CD4-positive, alpha-beta T cell treated with Interleukin-12 subunit alpha and Interleukin-12 subunit beta, for 1 hour (primary cell): ENCODE measurements at places on chromosomes 7 and 10.

- no peak for DNase-seq
These were observed 9.0 kb downstream of the PRF1 start for GRCh38 chr10:70593513-70593890.

GRCh38 chr10:85615556-85615955, 751.0 kb downstream of the GRID1 start:
- no peak for DNase-seq

GRCh38 chr7:4607311-4607729, 74.8 kb upstream of the FOXK1 start:
- no peak for DNase-seq

DNA sequence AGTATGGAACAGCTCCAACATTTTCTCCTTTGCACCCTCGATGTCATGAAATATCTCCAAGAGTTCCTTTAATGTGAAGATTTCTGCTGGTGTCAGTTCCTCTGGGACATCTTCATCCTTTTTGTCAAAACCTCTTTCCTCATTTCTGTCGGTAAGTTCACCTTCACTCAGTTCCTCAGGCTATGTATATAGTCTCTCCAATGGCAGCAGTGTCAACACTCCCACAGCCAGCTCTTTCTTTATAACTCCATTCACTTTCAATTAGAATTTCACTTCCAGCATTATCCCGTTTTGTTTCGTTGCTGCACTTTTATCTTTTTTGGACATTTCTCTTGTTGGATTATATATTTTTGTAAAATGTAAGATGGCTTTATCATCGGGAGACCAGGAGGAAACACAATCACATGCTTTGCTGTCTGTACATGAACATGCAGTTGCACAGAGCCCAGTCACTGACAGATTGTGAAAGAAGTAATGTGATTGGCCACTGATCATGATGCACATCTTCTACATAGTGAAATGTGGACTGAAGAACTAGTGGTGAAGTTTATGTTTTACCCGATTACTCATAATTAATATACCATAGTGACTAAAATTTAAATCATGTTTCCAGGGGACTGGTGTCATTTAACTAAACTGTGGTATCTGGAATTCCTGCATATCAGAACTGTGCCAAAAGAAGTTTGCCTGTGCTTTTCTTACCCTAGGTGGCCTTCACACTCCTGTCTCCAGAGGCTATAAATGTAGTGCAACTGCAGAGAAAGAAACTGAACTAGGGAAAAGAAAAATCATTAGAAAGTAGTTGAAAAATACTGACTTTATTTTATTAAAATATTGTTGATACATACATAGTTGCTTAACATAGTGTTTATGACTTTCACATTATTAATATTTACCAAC, 289.6 kb downstream of the PPP1R3A start:
- DNase-seq = no peak

DNA sequence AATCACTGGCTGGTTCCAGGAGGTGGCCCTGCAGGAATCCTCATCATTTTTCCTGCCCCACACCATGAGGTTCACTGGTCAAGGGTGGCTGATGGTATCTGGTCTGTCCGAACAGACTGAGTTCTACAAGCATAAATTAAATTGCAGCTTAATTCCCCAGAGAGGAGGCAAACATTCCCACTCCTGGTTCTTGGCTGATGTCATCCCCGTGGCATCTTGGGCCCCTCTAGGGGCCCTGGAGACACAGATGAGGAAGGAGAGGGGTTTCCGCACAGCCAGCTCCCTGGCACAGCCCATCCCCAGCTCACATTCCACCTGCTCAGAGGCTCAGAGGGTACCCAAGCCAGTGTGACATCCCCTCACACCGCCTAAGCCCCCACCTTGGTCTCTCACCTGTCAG, 5.3 kb upstream of the KLRG2 start:
- no peak for DNase-seq

- DNase-seq = no peak
These were observed 180.3 kb downstream of the CRPPA start for GRCh38 chr7:16241017-16241416.

GRCh38 chr10:3429676-3430075, 257.1 kb upstream of the PITRM1 start:
- no peak for DNase-seq

- DNase-seq = no peak
These were observed 7.7 kb downstream of the FGF8 start for GRCh38 chr10:101767966-101768790.

DNA sequence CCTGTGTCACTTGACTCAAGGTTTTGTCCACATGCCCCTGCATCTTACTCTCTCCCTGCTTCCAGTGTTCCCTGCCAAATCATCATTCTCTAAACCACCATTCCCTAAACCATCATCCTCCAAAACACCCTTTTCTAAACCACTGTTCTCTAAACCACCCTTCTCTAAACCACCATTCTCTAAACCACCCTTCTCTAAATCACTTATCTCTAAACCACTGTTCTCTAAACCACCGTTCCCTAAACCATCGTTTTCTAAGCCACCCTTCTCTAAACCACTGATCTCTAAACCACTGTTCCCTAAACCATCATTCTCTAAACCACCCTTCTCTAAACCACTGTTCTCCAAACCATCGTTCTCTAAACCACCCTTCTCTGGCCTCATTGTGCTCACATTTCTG, 142.1 kb downstream of the CXCL12 start:
- no peak for DNase-seq

DNA sequence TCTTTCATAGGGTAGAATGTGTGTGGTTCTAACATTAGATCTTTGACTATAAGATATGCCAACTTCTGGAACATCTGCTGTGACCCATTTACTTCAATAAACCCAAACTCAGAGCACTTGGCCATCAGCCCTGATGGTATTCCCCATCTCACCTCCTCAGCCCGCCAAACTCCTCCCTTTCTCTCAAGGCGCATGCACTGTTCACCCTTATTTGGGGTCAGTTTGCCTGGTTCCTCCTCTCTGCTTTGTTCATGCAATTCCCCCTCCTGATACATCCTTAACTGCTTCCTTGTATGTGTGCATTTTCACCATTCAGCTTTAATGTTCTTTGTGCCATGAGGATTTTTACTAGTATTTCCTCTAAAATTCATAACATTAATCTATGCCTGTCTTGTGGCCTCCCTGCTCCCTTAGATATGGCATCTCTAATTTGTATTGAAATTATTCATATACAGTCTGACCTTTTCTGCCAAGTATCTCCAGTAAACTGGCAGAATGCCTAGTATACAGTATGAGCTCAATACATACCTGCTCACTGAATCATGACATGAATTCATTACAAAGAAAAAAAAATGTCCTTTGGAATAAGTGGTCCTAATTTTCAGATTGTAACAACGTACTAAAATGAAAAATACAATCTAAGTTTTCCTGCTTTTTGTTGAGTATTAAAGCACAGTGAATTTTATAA, 336.8 kb upstream of the IGFBP3 start:
- no peak for DNase-seq

DNA sequence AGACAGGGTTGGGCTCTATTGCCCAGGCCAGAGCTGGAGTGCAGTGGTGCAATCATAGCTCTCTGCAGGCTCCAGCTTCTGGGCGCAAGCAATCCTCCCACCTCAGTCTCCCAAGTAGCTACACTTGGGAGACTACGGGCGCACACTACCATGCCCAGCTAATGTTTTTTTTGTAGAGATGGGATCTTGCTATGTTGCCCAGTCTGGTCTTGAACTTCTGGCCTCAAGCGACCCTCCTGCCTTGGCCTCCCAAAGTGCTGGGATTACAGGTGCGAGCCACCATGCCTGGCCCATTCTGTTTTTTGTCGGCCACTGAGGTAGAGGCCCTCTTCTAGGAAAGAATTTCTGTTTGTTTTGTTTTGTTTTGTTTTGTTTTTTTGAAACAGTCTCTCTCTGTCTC, 12.2 kb downstream of the ALKBH4 start:
- no peak for DNase-seq

GRCh38 chr10:126770809-126771208, 100.3 kb upstream of the C10orf90 start:
- no peak for DNase-seq

DNA sequence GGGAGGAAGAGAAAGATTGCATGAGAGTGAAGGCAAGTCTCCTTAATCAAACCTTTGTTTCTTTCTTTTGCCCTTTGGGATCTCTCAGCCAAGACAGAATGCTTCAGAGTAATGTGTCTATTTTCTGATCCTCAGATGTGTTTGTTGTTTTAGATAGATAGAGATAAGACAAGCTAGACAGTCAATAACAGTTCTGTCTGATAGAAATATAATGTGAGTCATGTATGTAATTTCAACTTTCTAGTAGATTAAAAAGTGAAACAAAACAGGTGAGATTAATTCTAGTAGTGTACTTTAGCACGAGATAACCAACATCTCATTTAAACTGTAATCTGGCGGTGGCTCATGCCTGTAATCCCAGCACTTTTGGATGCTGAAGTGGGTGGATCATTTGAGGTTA, 159.2 kb downstream of the GATA3 start:
- no peak for DNase-seq
